ENCODE measurements at places on chromosomes 5 and 9. TPM values are rescaled to one million over a fixed set of nuclear protein-coding genes. Genes with fewer than 3 reads are reported as not detected.

IL13 gene
- total RNA-seq = not detected

MCTP1 gene
- total RNA-seq = 20.9 TPM

TMC1 gene
- 1.3 TPM for total RNA-seq

ELOVL7 gene
- not detected for total RNA-seq

ZDHHC11 gene
- 0.64 TPM for total RNA-seq
